Activated naive CD4-positive, alpha-beta T cell treated with anti-CD3 and anti-CD28 coated beads for 36 hours (primary cell): ENCODE measurements at places on chromosomes 12 and 14.
A peak's percentile ranks its signal among the peaks of the same experiment; 100 is the strongest.

DNA sequence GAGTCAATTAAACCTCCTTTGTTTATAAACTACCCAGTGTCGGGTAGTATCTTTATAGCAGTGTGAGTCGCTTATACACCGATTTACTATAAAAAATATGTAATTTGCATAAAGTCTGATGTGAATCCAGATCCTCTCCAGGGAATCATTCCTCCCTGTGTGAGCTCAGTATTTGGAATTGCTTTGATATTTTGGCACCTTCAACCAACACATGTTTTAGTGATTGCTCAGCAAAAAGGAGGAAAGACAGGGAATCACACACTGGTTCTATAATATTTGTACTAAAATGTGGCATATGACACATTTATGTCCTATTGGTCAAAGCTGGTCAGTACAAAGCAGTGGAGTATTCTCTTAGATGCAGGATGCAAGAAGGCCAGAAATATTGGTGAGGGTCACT lies 703.9 kb upstream of the ATXN7L3B start:
- DNase-seq: no peak

DNA sequence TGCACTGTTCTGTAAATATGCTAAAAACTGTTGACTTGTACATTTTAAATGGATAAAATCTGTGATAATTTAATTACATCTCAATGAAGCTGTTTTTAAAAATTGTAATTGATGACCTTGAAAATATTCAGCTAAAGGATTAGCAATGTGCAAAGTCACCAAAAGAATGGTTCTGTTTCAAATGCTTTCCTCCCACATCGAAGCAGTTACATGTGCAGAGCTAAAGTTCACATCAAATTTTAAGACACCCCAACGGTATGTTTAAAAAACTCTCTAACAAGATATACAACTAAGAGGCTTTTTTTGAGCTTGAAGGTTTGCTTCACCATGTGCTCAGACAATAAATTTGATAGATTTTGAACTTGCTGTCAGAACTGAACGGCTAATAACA lies 114.6 kb upstream of the KRAS start:
- no peak for DNase-seq

GRCh38 chr12:121713793-121714192 lies 1.2 kb downstream of the TMEM120B start:
- DNase-seq: no peak

- no peak for DNase-seq
Measured at GRCh38 chr14:104693482-104694431, 4.3 kb downstream of the INF2 start.

DNA sequence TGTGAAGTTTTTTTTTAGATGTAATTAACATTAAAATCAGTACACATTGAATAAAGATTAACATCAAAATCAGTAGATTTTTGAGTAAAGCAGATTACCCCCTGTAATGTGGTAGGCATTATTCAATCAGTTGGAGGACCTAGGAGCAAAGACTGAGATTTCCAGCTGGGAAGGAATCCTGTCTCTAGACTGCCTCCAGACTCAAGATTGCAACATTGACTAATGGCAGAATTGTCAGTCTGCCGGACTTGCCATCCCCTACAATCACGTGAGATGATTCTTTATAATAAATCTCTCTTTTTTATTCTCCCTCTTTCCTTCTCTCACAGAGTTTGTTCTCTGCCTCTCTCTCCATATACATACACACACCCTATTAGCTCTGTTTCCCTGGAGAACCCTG lies 51.4 kb upstream of the SLC6A15 start:
- DNase-seq: no peak

- DNase-seq: no peak
Measured at GRCh38 chr12:115078990-115079389, 395.0 kb upstream of the TBX3 start.

DNA sequence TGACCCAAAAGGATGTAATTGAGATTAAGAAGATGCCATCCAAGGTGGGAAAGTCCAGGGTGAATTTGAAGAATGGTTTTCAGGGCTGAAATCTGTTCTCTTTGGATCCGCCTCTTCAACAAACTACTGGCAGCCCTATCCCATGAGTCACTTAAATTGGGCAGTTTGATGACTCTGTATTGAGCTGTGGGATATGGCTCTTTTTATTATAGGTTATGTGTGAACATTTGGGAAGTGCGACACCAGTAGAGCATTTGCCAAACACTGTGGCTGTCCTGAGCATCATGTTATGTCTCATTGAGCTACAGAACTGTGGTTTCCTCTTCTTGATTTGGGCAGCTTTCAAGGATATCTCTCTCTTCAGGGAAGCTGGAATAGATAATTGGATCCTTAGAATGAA lies 22.3 kb downstream of the IFT43 start:
- no peak for DNase-seq

DNA sequence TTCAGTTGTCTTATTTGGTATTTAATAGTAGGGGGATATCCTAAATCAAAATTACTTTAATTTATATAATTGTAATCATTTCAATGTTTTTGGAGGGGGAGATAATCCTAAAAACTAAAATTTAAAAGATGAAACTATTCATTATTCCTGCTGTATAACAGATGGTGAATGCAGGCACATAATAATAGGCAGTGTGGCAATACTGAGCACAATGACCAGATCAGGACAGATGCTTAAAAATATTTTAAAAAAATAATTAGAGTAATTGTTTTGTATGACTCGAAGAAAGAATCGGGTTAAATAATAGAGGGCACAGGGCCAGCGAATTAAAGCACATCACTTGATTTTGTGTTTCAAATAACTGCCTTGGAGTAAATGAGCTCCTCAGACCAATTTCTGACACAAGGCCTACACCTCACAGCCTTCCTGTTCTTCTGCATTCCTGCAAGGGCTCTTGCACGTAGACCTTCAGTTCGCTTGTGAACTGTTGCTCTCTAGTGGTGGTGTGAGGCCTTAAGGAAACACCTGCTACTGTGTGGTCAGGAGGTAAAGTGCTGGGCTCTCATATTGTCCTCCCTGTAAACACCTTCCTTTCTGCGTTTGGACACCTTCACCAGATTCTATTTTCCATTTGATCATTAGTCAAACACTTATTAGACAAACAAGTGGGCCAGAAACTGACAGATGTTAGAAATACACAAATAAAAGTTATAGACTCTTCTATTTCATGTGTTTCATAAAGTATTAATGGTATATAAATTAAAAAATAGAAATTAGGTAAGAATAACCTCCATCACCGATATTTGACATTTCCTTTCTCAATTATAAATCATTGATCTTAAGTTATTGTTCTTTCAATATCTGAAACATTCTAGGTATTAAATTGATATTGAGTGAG lies 29.3 kb upstream of the KLRF1 start:
- DNase-seq: peak; percentile 84

DNA sequence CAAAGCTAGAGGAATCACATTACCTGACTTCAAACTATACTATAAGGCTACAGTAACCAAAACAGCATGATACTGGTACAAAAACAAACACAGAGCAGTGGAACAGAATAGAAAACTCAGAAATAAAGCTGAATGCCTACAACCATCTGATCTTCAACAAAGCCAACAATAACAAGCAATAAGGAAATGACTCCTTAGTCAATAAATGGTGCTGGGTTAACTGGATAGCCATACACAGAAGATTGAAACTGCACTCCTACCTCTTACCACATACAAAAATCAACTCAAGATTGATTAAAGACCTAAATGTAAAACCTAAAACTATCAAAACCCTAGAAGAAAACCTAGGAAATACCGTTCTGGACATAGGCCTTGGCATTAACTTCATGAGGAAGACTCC lies 182.6 kb upstream of the CNOT2 start:
- DNase-seq: no peak

- no peak for DNase-seq
Measured at GRCh38 chr12:106088246-106088808, 50.4 kb downstream of the NUAK1 start.

DNA sequence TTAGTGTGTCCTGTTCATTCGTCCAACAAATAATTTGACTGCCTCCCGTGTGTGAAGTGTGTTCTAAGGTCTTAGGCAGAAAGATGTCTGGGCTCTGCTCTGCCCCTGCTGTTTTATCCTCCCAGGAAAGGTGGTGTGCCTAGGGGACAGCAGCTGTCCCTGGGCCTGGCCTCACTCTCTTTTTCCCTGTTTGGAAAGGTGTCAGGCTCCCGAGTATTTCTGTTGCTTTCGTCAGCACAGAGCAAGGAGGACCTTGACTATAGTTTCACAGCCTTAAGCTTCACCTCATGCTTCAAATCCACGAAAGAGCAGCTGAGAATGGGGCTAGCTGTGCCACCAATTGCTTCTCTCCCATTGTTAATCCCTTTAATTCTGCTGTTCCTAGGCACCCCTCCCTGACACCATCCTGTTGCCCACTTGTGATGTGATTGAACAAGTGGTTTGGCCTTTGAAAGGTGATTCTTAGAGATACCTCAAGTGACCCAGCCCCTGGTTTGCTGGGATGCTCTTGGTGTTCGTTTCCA lies 54.2 kb downstream of the TGFB3 start:
- DNase-seq: no peak

DNA sequence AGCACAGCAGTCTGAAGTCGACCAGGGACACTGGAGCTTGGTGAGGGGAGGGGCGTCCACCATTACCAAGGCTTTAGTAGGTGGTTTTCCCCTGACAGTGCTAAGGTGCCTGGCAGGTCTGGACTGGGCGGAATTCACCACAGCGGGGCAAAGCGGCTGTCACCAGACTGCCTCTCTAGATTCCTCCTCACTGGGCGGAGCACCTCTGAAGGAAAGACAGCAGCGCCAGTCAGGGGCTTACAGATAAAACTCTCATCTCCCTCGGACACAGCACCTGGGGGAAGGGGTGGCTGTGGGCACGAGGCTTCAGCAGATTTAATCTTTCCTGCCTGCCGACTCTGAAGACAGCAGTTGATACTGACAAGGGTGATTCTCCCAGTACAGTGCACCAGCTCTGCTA lies 39.1 kb downstream of the DDHD1 start:
- no peak for DNase-seq

- no peak for DNase-seq
Measured at GRCh38 chr12:97394657-97395056, 67.9 kb upstream of the RMST start.

GRCh38 chr14:45210159-45210558 lies 42.8 kb downstream of the MIS18BP1 start:
- DNase-seq: no peak

- DNase-seq: peak; percentile 87
Measured at GRCh38 chr14:75906680-75907280, 75.0 kb downstream of the TGFB3 start.

GRCh38 chr14:74476607-74477006 lies 16.5 kb downstream of the NPC2 start:
- no peak for DNase-seq

GRCh38 chr12:14356147-14356546 lies 9.3 kb upstream of the ATF7IP start:
- DNase-seq: no peak

GRCh38 chr12:27343255-27344000 lies 10.8 kb downstream of the BMAL2 start:
- no peak for DNase-seq

DNA sequence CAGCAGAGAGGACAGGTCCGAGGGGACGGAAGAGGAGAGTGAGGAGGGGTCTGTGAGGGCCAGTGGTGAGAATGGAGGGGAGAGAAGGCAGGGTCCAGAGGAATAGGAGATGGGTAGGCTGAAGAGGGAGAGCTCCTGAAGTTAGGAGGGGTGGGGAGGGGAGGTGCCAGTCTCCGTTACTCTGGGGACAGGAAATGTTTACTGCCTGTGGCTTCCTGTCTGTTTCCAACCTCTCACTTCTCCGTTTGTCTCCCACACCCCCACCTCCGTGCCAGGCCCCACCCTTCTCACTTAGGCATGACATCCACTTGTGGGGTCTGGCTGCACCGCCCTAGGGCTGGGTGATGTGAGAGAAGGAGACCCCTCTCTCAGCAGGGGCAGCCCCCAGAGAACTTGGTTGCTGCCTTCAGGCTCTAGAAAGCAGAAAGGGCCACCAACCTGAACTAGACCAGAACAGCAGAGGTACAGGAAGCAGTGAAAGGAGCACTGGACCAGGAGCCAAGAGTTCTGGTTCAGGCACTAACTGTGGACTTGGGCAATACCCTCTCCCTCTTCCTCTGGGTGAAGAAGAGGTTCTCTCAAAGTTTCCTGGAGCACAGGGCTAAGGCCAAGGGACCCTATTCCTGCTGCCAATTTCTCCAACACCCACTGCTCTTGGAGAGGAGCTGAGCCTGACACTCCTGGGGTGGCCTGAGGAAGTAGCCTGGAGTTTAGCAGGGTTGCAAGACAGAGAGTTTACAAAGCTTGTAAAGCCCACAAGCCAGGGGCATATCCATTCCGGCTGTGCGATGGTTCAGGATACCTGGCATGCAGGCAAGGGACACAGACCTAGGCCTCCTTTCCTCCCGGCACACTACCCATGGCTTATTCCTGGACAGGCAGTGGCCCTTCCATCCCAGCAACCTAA lies 5.5 kb downstream of the ITGA5 start:
- DNase-seq: peak; percentile 76

DNA sequence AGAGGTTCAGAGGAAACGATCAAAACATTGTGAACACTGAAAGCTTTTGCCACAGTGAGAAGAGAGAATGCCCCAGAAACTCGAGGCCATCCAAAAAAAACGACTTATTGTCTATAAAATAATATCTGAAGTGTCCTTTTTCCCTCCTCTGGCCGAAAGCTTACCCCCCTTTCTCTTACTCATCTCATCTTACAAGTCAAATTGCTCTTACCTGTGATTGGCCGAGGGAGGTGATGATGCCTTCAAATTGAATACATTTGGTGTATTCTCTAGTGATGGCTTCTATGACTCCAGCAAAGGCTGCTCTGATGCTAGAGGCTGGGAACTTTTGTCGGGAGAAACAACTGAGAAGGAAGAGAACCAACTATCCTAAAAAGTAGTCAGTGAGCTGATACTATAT lies 90.7 kb downstream of the PTCSC3 start:
- no peak for DNase-seq

- peak; percentile 69 for DNase-seq
Measured at GRCh38 chr12:110670161-110670701, 18.7 kb downstream of the HVCN1 start.

- no peak for DNase-seq
Measured at GRCh38 chr12:851913-852312, 97.6 kb downstream of the RAD52 start.

GRCh38 chr12:129200576-129200975 lies 347.3 kb downstream of the GLT1D1 start:
- DNase-seq: no peak

DNA sequence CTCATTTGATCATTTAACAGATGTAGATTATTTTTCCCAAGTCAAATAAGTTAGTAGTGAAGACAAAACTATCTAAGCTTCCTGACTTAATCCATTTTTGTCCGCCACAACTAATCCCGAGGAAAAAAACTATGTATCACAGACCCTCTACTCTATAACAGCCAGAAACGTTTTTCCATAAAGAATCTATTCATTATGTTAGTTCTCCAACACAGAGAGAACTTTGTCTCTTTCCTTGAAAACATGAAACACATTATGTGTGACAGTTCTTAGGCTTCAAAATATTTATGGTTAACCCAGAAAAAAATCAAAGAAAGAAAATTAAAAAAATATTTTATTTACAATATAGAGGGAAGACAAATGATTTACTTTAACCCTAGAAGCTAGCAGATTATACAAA lies 100.1 kb downstream of the PLEKHG7 start:
- no peak for DNase-seq
